SK-N-SH (cell line): ENCODE measurements at places on chromosomes 7 and 10.

DNA sequence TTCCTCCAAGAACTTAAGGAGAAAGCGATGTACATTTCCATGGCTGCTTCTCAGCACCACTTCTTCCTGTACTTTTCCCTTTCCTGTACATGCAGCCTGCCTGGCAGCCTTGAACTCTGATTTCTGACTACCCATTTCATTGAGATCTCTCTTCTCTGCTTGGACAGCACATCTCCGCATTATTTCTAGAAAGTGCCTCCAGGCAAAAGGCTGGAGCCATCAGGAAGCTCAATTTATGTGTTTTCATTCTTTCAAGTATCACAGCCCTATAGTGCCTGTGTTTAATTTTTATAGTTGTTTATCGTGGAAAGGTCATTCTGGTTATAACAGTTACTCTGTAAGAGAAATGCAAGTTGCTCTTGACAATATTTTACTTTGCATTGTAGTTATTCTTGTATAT, 688.0 kb upstream of the ANKRD30A start:
- DNase-seq: no peak

DNA sequence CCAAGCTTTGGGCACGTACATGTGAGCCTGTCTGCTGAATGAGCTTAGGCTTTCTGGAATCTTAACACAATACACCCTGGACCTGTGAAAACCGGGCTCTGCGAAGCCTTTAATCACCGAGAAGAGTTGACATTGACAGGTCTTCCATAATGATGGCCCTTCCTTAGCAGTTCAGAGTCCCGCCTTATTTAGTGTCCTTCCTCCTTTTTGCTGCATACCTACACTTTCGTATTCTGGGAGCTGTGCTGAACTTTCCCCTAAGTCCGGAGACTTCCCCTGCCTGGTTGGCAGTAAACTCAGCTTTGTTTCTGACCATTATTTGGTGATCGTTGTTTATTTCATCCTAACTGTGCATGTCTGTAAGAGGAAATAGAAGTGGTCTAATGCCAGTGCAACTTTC, 212.0 kb downstream of the CAMK1D start:
- DNase-seq: no peak

DNA sequence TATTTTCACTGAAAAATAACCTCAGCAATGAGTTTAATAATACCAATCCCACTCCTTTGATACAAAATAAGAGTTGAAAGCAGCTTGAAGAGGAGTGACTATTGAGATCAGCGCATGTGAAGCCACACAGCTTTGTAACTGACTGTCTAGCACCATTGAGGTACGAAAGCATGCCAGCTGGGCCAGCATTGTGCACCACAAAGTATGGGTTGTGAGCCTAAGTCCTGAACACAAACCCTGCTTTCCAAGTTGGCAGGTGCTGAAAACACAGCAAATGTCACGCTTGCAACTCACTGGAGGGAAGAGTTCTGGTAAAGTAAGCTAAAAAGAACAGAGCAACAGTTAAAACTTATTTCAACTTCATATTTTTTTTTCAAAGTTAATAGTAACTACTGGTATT, 4.0 kb upstream of the FAM53B start:
- DNase-seq: no peak

DNA sequence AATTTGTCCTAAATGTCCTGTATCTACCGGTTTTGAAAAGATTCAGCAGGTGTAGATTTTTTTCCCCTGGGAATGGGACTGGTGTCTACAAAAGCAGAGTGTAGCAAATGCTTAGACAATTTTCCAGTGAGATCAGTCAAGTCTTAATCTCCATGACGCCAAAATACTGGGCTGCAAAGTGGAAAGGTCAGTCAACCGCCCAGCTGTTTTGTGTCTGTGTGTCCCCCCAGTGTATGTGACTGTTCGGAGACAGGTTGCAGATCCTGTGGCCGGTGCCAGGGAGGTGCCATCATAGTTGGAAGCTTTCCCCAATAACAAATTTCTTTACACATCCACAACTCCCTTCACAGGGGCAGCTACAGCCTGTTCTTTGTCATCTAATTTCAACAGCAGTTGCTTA, 263.8 kb downstream of the ARHGAP12 start:
- DNase-seq: no peak

GRCh38 chr10:102467971-102468438, 16.7 kb upstream of the C10orf95 start:
- no peak for DNase-seq

DNA sequence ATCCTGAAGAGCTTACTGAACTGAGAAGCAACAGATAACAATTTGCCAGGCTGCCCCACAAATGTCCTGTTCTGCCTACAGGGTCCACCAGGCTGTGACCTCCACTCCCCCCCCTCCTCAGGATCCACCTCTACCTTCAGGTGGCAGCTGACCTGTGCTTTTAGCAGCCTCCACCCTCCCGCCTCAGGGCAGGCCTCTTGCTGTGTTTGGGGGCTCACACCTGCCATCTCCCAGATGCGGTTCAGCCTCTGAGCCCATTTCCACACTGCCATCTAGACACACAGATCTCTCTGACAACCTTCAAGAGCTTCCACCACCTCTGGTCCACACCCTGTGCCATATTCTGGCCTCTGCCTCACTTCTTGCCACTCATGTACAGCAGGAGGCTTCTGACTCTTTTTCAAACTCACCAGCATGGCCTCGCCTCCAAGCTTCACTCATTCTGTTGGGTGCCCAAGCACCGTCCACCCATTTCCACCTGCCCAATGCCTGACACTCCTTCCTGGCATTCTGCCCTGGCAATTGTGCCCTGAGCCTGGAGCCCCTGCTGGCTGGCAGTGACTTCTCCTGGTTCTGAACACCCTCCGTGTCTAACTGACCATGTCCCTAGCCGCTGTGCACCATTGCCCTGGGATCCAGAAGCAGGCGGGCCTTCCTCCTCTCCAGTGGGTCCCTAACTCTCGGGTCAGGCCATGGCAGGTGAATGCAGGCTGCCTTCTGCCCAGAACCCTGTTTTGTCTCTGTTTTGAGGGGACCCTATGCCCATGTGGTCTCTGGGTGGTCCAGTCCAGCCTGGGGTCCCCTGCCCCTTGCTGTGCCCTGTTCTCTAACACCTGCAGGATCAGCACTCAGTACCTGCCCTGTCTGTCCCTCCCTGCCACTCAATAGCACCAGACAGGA, 18.5 kb downstream of the TMEM72 start:
- no peak for DNase-seq

- DNase-seq: peak; percentile 23
Observed at GRCh38 chr7:73904219-73905137, 43.5 kb downstream of the TMEM270 start.

GRCh38 chr10:118266098-118266748, 75.9 kb downstream of the FAM204A start:
- no peak for DNase-seq

DNA sequence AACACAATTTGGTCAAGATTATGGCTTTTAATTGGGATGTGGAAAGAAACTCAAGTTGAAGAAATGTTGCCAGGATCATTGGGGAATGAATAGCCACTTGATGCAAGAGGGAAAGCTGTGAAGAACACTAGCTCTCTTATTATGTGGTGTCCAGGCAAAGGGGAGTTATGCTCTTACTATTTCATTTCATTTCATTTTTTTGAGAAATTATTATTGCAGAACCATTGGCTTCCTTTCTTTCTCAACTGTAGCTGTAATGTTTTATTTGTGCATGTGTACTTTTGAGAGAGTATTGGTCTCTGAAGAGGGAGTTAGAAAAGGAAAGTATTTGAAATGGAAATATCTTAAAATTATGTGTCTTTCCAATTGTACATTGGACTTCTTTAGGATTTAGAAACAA, 312.6 kb upstream of the BMPER start:
- DNase-seq: no peak

GRCh38 chr7:155578016-155578415, 31.7 kb upstream of the CNPY1 start:
- no peak for DNase-seq

- DNase-seq: no peak
Observed at GRCh38 chr7:117459735-117460134, 20.1 kb upstream of the CFTR start.

DNA sequence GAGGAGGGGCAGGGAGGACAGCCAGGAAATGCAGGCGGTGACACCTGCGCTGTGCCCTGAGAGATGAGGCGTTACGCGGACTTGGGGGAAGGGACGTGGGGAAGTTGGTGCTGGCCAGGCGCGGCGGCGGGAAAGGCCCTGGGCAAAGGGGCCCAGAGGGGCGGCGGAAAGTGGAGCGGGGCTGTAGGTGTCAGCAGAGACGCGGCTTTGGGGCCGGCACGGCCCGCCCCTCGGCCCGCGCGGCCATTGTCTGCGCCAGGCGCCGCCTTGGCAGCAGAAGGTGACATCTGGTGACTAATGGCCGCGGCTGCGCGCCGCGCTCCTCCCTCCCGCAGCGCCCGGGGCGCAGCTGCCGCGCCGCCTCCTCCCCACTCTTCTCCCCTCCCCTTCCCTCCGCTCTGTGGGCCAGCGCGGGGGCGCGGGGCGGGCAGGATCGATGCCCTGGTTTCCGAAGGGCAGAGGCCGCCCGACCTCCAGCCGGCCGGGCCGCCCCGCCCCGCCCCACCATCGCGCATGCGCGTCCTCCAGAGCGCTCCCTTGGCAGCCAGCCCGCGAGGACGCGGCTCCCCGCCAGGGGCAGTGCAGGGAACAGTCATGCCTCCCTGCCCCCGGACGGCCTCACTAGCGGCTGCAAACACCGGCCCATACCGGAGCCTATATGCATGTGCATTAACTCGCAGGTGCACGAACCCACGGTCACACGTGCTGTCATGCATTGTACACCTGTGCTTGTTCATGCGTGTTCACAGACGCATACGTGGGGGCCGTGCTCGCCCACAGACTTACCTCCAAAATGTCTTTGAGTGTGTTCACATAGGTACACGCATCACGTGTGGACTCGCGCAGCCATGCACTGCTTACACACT, 269.6 kb downstream of the RPS24 start:
- peak; percentile 99 for DNase-seq

- peak; percentile 65 for DNase-seq
Observed at GRCh38 chr7:136405931-136406777, 429.0 kb upstream of the MTPN start.

GRCh38 chr10:3107426-3107961, 40.1 kb downstream of the PFKP start:
- DNase-seq: no peak

GRCh38 chr10:59687657-59688056, 22.0 kb downstream of the SLC16A9 start:
- DNase-seq: no peak

DNA sequence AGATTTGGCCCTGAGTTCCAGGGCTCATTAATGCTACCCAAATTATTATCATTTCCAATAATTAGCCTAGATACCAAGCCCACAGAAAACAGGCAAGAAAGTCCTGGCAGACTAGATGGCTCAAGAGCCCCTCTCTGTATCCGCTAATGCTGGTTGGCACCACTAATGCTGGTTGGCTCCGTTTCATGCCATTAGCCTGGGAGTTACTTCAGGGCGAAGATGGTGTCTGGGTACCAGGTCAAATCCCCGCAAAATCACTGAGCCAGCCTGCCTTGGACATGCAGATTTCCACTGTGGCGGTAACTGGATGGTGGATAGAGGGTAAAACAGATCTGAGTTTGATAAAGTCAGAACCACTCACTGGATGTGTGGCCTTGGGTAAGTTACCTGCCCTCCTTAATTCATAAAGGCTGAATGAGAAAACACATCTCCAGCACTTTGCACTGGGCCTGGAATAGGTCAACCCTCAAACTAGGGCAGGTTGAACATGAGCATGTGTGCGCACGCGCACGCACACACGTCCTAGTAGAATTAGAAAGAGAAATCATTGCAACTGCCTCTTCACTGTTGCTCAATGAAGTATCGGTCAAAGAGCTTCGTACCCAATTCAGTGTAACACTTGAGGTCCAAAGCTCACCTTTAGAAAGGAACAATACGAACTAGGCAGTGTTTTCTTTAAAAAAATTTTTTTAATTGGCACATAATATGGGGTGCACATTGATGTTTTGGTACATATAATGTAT, 91.5 kb downstream of the PRPF18 start:
- no peak for DNase-seq

- DNase-seq: no peak
Observed at GRCh38 chr10:123021517-123021916, 12.7 kb downstream of the ACADSB start.

GRCh38 chr10:129689671-129690071, 222.6 kb downstream of the MGMT start:
- DNase-seq: no peak

DNA sequence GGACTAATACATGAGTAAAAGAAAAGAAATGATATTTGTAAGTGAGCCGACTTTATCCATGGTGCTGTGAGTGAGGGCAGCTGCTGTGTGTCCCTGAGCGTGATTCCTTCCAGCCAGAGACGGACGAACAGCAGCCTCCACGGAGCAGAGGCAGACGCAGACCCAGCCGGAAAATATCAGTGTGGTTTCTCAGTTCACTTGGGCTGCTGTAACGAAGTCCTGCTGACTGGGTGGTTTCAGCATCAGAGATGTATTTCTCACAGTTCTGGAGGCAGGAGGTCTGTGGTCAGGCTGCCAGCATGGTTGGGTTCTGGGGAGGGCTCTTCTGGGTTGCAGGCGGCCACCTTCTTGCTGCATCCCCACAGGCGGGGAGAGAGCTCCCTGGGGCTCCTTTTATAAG, 375.6 kb downstream of the GLRX3 start:
- no peak for DNase-seq

- DNase-seq: no peak
Observed at GRCh38 chr7:101088858-101089529, 3.7 kb downstream of the TRIM56 start.

GRCh38 chr7:114414156-114415063, at the start of gene FOXP2:
FOXP2 (plus strand) TSS chr7:114414815; CDS start chr7:114426512, 11,697 bp downstream.
- no peak for DNase-seq

DNA sequence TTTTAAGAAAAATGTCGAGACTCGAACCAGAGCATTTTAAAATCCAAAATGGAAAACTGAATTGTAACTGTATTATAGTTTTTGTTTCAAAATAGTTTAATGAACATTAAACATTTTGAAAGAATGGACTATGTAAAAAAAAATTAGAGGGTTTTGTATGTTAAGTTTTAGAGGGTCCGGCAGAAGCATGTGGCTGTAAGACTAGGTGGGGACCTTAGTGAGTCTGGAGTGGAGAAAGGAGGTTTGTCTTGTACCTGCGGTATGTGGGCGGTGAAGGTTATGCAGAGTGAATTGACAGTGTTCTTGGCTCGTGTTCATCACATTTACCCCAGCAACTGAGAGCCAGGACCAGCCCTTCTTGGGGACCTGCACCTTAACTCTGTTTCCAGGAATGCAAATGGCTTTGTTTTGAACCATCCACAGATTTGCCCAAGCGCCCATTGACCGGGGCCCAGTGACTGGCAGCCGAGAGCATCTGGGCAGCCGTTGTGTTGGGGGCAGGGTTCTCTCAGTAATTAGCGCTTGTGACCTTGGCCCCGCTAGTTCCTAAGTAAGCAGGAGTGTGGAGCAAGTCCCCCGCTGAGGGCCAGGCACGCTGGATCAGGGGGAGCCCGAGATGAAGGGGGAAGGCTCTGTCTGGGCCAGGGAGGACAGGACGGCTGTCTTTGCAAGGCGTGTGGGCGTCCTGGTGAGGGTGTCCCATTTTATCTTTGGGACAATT, 1.4 kb upstream of the KLF6 start:
- DNase-seq: no peak

- no peak for DNase-seq
Observed at GRCh38 chr10:124150807-124151417, 57.5 kb upstream of the CHST15 start.

GRCh38 chr7:137694405-137694804, 152.4 kb downstream of the DGKI start:
- DNase-seq: no peak
